ENCODE measurements at places on chromosomes 1 and 21.

- no peak for DNase-seq
These were observed 100.8 kb downstream of the TOMM20 start for GRCh38 chr1:235027862-235028250.

DNA sequence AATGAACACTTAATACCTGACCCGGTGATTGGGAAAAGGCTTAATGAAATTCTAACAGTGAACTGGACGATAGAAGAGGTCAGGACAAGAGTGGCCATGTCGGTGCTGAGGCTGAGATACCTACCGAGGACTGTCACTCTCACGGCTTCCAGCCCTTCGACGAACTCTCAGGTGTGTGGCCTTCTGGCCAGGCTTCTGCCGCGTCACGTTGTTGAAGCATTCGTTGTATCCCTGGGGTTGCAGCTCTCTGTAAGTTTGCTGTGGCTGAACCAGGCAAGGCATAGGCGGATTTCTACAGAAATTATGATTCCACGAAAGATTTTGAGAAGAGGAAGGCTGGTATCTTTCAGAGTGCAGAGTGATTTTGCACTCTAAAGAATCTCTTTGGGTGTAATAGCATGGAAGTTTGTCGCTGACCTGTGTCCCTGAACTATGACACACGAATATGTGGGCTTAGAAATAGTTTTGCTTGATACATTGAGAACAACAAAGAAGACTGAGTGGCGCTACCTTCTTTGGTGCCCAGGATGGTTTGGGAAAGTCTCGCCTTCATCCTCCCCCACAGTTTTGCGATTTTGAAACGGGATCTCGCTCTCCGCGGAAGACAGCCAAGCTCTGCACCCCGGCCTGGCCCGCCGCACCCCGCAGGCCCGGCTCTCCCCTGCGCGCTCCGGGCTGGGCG lies 403 bp upstream of the EPHX4 start:
- DNase-seq: no peak

GRCh38 chr21:32772281-32773047 lies 909 bp upstream of the PAXBP1 start:
- DNase-seq: peak; percentile 57

GRCh38 chr1:82162486-82163420 lies 362.0 kb downstream of the ADGRL2 start:
- no peak for DNase-seq

DNA sequence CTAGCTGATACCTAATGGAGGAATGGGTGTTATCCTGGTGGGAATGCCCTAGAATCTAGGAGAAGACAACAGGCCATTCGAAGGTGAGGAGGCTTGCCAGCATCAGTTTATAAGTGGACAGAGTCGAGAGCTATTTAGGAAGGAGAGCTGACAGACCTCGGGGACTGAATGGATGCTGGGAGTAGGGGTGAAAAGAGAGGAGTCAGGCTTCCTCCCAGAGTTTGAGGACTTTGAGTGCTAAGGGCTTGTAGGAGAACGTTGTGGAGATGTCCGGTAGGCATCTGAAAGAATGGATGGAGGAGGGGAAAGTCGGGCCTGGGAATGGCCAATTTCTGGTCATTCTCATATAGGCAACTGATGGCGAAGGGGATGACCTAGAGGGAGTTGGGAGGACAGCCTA lies 155.1 kb downstream of the DYRK1A start:
- DNase-seq: no peak

DNA sequence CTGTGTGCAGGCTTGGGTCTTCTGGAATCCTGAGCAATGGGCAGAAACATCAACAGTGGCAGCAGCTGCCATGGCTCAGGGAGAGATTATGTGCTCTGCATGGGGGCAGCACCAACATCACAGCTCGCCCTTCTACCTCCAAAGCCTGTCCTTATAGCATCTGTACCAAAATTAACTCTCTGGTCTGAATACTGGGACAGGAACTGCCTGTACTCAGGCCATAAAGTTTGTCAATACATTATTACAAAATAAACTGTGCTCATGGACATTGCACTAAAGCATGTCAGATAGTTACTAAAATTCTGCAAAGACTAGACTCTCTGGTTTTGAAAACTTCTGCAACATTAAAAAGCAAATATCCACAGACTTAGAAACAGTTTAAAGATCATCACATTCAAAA lies 91.6 kb downstream of the ZC3H11B start:
- no peak for DNase-seq

DNA sequence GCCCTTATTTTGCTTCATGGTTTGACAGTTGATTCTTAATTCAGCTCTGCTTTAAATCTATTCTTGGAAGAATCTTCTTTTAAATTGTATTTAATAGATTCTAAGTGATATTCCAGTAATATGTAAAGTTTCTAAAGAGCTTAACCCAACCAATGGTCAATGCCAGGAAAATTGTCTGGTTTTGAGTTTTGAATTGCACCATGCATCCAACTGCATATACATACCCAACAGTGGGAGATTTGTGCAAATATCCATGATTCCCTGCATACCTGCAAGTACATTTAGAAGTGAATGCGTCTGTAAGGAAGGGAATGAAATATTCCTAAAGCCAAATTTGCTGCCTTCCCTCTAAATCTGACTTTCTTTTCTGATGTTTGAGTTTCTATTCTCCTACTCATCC lies 35.8 kb upstream of the C1orf105 start:
- no peak for DNase-seq

DNA sequence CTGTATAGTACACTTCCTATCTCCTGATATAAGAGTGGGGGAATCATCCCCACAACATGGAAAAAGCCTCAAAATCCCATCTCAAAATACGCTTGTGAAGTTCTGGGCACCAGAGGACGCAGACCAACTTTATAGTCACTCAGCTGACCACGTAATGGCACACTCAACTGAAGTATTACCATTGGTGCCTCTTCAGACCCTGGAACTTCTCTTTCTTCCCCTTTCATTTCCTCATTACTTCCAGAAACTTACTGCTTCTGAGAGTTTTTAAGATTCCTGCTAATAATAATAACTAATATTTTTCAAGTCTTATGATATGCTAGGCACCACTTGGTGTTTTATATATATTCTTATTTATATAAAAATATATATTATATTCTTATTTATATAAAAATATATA lies 202.6 kb downstream of the PTPRC start:
- no peak for DNase-seq

GRCh38 chr1:42660907-42661500 lies 2.8 kb downstream of the PPIH start:
- no peak for DNase-seq

All from activated T-cell treated with anti-CD3 and anti-CD28 coated beads, Interleukin-2, amount 50 U/mL, for 1 hour (primary cell).